ENCODE measurements at places on chromosomes 6 and 20.

DNA sequence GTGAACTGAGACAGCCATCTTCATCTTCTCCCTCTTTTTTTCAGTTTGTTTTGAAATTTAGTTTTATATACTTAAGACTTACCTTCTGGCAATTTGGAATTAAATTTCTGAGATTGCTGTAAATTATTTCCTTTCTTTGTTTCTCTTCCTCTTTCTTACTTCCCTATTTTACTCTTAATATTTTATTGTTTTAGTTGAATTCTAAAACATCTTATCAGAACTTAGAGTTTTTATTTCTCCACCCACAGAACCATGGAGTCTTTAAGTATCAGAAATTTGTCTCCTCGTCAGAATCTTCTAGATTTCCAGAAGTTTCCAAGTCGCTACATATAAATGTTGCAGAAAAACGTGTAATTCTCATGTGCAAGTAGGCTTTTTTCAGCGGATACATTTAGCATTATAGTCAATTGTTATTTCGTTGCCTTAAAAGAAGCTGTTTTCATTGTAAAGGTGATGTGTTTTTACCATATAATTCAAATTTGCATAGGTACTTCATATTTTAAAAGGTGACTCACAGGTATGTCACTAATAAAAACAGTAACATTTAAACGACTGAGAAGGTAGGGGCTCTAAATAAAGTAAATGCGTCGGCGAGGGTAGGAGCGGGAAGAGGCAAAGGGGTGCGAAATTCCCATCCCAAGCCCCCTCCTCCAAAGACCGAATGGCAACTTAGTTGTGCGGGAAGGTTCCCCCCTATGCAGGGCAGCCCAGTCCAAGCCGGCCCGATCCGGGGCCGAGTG is 866 bp upstream of the MYO6 start:
- DNase-seq: no peak

DNA sequence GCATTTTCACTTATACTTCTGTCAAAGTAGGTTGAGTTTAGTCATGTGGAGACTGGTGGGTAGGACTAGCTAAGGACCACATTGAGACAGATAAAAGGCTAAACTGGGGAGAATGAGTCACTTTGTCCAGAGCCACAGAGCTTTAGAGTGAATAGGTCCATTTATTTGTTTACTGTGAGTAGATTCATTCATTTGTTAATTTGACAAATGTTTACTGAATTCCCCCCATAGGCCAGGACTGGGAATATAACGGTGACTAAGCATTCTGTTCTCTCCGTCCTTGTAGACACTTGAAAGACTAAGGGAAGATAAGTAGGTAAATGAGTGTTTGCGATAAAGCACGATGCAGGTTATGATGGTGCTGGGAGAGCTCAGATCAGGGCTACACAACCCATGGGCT is 699.7 kb upstream of the ID4 start:
- DNase-seq: no peak

DNA sequence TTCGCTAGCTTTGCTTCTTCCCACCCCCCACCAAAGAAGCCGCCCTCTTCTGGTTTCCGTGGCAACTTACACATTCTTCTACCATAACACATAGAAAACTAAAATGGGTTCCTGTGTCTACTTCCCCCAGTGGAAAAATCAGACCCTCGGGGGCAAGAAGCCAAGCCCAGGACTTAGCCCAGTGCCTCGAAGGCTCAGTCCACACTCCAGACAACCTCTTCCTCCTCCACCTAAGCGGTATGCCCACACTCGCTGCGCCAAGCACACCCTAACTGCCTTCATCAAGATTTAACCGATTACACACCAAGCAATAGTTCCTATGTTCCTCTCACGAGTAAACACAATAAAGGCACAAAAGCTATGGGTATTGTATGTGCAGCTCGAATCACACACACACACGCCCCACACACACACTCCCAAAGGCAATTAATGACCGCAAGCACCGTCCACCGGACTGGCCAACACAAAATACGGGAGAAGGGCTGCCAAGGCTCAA is 537 bp downstream of the PPIL4 start:
- peak; percentile 39 for DNase-seq

DNA sequence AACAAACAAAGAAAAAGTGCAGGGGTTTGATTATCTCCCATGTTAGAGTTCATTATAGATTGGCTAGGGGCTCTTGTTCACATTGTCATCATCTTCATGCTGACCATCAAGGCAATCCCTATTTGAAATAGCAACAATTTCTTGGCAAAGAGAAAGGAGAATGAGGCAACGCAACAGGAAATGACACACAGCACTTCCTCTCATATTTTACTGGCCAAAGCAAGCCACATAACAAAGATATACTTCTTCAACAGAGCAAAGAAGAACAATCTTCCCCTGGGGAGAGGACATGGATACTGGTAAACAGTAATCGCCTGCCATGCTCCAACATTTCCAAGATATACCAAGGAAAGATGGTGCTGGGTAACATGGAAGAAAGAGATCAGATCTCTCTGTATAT is 29.8 kb downstream of the EPM2A start:
- DNase-seq: peak; percentile 7
